ENCODE measurements at places on chromosomes 5 and 9. TPM values are rescaled to one million over a fixed set of nuclear protein-coding genes. Genes with fewer than 3 reads are reported as not detected.

SMIM3 gene
- 9.8 TPM for total RNA-seq

GCNT4 gene
- 3.2 TPM for total RNA-seq

PLPPR1 gene
- total RNA-seq: not detected

CLIC3 gene
- total RNA-seq: 0.75 TPM

DYNC2I2 gene
- 72.5 TPM for total RNA-seq

LIX1 gene
- not detected for total RNA-seq

C5orf52 gene
- total RNA-seq: not detected

SPINK6 gene
- total RNA-seq: not detected

AFAP1L1 gene
- 15.5 TPM for total RNA-seq

SLC6A7 gene
- not detected for total RNA-seq

All from kidney epithelial cell (primary cell).